ENCODE measurements at places on chromosomes 16 and 17.
A peak's percentile ranks its signal among the peaks of the same experiment; 100 is the strongest.

- no peak for DNase-seq
Measured at GRCh38 chr16:19563377-19563776, 7.9 kb downstream of the VPS35L start.

DNA sequence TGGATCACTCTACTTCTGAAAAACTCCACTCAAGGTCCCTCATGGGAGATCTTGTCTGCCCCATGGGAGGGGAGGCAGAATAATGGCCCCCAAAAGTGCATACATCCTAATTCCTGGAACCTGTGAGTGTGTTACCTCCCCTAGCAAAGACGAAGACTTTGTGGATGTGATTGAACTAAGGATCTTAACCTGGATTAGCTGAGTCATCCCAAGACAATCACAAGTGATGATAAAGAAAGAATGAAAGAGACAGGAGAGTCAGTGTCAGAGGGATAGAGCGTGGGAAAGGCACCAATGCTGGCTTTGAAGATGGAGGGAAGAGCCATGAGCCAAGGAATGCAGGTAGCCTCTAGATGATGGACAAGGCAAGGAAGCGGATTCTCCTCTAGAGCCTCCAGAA is 374.7 kb upstream of the DYNLRB2 start:
- DNase-seq: no peak

DNA sequence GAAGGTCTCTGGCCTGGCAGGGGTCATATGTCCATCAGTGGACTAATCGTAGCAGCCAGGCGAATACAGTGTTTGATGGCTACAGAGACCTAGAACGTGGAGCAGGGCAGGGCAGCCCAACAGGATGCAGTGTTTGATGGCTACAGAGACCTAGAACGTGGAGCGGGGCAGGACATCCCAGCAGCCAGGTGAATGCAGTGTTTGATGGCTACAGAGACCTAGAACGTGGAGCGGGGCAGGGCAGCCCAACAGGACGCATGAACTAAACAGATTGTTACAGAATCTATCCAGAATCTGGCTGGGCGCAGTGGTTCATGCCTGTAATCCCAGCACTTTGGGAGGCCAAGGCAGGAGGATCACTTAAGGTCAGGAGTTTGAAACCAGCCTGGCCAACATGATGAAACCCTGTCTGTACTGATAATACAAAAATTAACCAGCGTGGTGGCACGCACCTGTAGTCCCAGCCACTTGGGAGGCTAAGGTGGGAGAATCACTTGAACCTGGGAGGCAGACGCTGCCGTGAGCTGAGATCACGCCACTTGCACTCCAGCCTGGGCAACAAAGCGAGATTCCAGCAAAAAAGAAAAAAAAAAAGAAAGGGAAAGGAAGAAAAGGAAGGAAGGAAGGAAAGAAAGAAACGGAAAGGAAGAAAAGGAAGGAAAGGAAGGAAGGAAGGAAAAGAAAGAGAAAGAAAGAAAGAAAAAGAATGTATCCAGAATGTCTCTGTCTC is 65.2 kb upstream of the RPH3AL start:
- DNase-seq: no peak

GRCh38 chr16:81592353-81592866 is 147.8 kb downstream of the CMIP start:
- DNase-seq: no peak

DNA sequence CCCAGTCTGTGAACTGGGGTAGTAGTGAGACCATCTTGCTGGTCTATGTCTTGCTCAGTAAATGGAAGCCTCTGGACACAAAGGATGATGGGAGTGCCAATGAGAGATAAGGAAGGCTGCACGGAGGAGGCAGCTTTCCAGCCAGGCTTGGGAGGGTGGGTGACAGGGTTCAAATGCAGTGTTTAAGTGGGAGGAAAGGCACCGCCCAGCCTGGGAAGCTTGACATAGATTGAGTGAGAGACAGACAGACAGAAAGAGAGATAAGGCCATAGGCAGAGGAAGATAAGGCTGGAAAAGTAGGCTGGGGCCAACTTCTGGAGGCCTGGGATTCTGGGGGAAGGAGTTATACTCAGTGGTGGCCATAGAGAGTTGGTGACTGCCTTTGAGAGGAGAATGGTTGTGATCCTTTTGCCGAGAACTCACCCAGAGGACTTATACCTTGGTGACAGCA is 7.2 kb upstream of the COL1A1 start:
- DNase-seq: no peak

- no peak for DNase-seq
Measured at GRCh38 chr17:28574526-28574925, 2.2 kb downstream of the ALDOC start.

- no peak for DNase-seq
Measured at GRCh38 chr17:60463157-60463835, 41.0 kb downstream of the CHCT1 start.

DNA sequence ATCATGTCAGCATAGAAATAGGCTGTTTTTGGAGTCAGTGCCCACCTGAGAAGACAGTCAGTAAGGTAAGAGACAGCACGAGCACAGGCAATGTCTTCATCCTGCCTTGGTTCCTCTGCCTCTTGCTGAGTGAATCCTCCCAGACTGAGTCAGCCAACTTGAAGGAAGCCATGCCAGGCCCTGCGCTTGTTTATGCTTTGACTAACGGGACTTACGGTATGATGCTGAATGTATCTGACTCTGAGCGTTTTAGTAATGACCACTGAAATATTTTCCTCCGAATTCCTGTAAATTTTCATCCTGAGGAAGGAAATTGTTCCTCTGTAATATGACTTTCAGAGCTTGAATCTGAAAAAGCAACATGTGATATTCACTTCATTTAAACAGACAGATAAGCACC is 18.0 kb downstream of the C17orf67 start:
- DNase-seq: no peak

GRCh38 chr17:32111141-32111771 is 31.0 kb upstream of the RHOT1 start:
- DNase-seq: no peak

DNA sequence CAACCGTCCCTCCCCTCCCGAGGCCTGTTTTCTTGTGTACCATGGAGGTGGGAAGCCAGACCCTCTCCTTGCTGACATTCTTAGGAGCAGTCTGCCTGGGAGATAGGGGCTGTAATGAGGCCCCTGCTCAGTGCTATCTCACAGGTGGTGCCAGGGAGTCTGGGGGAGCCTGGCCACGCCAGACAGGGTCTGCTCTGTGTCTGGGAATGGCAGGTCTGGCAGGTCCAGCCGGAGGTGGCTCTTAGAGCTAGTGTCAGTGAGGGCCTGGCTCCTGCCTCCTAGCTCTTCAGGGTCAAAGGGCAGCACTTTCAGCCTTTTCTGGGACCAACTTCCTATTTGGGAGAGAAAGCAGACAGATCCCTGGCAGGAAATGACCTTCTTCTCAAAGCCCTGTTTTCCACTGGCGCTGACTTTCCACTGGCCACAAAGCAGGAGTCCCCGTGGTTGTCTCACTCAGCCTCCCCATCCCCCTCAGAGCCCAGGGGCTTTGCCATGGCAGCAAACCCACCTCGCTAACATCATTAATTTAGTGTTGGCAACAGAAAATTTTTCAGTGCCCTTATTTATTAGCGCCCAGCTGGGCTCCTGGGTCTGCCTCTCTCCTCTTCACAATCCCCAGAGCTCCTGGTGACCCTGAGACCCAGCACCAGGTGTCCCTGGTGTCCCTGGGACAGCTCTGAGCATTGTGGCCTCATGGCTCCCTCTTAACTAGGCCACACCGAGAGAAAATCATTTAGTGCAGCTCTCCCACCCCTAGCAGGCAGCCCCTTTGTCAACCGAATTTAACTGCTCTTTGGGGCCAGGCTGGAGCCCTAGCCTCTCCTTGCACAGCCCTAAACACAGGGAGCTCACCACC is 24.0 kb upstream of the DOK4 start:
- DNase-seq: no peak

DNA sequence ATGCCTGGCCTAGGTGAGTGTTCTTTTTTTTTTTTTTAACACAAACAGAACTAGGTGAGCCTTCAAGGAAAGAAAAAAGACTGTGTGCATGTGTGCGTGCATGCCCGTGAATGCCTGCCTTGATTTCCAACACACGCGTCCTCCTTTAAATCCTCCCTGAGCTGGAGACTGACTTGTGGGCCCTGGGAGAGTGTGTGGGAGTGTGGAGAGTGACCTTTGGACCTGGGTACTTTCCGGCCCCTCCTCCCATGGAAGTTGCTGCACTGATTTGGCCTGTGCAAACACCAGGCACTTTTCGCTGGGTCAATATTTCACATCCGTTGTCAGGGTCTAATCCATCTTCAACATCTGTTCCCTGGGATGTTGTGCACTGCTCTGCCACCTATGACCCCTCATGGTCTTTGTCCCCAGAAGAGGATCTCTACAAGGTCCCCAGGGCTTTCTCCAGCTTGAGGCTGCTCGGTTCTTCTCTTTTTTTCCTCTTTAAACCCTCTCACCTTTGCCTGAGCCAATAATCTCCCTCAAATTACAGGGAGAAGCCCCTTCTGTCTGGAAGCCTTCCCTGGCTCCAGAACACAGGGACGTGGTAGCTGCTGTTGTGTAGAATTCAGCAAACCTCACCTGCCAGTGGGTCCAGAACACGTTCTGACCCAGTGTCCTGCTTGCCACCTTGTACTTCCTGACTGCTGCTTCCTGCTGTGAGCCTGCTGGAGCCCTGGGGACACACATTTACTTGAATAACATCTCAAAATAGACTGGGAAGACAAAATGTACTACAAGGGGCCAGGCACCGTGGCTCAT is 20.8 kb upstream of the ATP5MC1 start:
- no peak for DNase-seq

DNA sequence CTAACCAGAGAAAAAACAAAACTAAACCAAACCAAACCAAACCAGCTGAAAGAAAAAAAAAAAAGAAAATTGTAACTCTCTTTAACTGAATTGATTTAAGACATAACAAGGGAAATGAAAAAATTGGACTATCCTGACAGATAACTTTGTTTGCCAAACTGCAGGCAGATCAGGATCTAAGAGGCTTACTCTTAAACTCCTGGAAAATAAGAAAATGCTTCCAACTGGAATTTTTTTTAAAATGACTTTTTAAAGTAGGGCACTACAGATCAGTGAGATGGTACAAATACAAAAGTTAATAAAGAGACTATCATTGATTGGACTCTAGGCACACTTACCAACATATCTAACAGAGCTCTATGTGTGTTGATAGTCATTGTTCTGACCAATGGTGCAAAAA is 125.5 kb upstream of the KCNJ16 start:
- DNase-seq: no peak

- DNase-seq: no peak
Measured at GRCh38 chr17:76137001-76137350, 4.1 kb downstream of the FOXJ1 start.

DNA sequence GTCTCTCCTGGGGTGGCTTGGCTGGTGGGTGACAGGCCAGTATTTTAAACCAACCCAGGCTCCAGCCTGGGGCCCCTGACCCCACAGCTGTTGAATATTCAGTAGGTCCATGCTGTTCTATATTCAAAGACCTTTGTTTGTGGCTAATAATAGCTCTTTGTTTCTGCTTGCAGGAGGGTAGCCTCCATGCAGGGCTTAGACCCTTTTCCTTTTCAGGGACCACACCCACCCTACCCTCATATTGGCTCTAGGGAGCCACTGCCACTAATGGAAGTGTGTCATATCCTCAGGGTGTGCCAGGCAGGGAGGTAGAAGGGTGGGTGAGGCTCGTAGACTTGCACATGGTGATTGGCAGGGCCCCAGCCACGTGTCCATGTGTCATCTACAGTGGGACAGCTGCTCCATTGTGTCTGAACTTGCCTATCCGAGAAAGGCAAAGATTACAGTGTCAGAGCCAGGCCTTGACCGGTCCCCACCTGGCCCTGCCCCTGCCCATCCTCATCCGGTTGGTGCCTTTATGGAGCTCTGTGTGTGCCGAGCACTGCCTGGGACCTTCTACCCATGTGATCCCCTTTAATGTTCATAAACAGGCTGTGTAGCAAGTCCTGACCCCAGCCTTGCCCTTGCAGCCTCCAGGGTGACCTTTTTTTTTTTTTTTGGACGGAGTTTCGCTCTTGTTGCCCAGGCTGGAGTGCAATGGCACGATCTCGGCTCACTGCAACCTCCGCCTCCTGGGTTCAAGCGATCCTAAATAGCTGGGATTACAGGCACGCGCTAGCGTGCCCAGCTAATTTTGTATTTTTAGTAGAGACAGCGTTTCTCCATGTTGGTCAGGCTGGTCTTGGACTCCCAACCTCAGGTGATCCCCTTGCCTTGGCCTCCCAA is 22.1 kb downstream of the TMC7 start:
- no peak for DNase-seq

GRCh38 chr17:58492238-58493121 is 4.3 kb upstream of the HSF5 start:
- DNase-seq: no peak

GRCh38 chr17:49597928-49598655 is 22.4 kb downstream of the NXPH3 start:
- DNase-seq: no peak

GRCh38 chr16:88455610-88456355 is 2.7 kb downstream of the ZFPM1 start:
- DNase-seq: peak; percentile 66

GRCh38 chr16:50068550-50068949 is 2.8 kb downstream of the HEATR3 start:
- no peak for DNase-seq

DNA sequence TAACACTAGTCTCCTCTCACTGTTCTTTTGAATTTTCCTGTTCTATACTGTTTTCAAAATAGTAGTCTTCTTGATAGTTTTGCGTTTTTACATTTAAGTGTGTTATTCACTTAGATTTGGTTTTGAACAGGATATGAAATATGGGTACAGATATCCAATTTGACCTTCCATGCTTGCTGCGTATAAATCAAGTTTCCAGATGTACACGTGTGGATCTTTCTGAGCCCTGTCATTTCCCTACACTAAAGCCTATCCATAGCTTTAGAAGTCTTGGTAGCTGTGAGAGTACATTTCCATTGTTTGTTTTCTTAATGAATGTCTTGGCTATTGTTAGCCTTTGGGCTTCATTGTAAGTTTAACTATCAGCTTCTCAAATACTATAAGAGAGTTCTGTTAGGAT is 20.4 kb downstream of the CYLD start:
- no peak for DNase-seq

DNA sequence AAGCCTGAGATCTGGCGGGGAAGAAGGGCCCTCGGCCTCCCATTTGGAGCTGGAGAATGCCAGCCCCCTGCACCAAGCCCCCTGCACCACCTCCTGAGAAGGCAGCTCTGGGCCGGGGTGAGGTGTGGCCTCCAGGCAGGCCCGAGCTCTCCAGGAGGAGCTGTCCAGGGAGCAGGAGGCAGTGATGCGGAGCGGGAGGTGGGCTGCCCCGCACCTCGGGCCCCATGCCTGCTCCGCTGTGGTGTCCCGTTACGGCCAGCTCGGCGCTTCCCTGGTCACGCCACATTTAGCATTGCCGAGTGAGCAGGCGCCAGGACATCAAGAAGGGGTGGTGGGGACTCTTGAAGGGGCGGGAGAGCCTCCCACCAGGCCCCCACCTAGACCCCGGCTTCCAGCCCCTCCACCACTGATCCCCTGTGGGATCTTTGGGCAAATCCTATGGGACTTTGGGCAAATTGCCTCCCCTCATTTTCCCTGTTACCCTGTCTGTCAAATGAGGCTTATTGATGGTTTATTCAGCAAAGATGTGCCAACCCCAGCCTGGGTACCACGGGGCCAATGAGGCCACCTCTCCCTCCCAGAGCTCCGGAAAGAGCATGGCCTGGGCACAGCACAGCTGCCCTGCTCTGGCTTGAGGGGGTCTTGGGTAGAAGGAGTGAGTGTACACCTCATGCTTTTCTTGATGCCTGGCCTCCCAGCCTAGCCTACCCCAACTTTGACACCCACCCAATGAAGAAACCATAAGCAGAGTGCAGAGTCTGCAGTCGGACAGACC is 15.3 kb downstream of the FOXN1 start:
- DNase-seq: no peak

GRCh38 chr17:66900126-66901010 is 64.1 kb upstream of the CACNG4 start:
- no peak for DNase-seq

Data from stimulated activated CD4-positive, alpha-beta T cell treated with anti-CD3 and anti-CD28 coated beads, Interleukin-12 subunit alpha, Interleukin-12 subunit beta, amount 100 ng/mL, for 4 hours (primary cell).